Right lobe of liver (tissue), 6 donors: ENCODE measurements at places on chromosomes 4 and X.

DNA sequence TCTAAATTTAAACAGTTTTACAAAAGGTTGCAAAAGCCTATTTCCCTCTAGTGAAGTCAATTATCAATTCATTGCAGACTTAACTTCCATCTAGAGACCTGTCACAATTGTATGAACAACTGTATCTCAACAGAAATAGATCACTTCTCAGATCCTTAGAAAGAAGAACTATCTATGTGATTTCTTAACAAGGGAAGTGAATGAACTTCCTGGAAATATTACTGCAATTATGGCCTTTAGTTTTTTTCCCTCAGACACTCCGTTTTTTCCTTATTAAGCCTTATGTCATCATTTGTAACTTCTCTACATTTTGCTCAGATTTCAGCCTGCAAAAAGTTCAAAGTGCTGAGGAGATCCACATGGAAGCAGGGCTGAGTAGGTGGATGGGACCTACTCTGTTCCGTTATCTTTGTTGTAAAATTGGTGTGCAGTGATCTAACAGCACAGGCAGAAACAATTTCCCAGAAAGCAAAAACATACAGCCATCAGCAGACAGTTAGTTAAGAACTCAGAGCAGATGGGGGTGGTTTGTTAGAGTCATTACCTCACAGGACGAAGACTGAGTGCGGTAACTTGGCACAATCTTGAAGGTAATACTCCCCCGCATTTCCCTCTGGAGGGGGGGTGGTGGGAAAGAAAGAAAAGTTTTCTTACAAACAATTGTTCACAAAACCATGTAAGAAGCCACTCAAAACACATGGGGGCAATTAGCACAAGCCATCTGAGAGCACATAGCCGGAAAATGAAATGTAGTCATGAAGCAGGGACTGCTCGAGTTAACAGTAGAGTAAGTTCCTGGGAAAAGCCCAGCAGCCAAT lies 112.3 kb downstream of the NYX start:
- DNase-seq, result no peak

DNA sequence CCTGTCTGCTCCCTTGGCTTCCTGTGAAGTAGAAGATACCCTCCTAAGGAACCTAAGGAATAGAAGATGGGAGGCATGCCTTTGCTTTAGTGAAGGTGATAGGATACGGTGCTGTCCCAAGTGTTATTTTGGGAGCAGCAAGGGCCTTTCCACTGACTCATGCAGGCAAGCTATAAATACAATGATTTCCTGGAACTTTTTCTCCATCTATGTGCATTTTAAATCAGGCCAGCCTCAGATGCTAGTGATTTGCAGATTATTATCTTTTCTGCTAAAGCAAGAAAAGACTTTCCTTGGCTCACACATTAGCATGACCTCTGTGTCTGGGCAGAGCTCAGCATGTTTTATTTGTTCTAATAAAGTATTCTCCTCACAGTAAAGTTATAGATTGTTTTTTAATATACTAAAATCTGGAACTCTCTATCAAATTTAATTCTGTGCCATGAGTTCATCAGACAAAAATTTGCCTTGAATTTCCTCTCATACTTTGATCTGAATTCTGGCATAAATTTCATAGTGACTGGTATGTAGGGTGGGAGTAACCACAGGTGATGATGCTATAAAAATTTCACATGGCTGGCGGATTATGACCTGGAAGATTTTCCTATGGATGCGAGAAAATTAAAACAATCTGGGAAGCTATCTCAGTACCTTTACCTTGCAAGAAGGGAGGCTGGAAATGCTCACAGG lies 131.7 kb downstream of the REPS2 start:
- no peak for DNase-seq

DNA sequence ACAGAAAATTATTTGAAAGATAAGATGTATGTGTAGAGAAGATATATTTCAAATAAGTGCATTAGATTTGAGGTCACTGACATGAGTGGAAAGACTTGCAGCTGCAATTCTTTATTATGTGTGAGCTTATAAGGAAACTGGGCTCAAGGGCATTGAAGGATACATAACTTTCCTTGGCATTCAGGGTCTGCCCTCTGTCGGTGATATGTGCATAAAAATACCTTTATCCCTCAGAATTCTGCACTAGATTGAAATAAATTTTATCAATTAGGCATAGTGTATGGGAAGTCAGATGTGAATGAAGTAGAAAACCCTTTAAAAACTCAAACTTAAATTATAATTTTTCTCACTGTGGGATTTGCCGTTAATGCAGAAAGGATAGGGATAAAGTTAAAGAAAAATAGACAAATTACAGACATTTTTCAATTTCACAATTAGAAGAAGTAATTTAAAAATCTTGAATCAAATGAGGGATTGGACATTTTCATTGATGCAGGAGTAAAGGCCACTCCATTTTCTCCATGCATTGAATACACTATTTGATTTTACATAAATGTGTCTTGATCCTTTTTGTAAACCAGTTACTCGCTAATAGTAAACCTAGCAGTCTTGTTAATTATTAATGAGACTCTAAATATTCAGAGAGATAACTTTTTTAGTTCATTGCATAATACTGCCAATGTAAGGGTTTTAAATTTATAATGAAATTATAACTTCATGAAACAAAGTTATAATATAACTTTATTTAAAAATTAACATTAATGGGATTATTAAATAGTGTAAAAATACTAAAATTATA lies 21.0 kb upstream of the ETNPPL start:
- no peak for DNase-seq

GRCh38 chr4:100816436-100817045 lies 298.7 kb upstream of the EMCN start:
- no peak for DNase-seq

GRCh38 chrX:154374313-154375155 lies at the start of gene FLNA:
Gene FLNA (minus strand): TSS chrX:154374634. CDS start chrX:154371245, 3,389 bp downstream.
- DNase-seq, result peak; percentile 59

- DNase-seq, result no peak
Observed at GRCh38 chrX:11059933-11060332, 51.2 kb upstream of the HCCS start.

- DNase-seq, result no peak
Observed at GRCh38 chr4:4248885-4249203, 821 bp upstream of the TMEM128 start.

GRCh38 chr4:136803433-136803832 lies 728.9 kb downstream of the PCDH18 start:
- no peak for DNase-seq

- DNase-seq, result no peak
Observed at GRCh38 chr4:100968046-100968445, 379.3 kb downstream of the PPP3CA start.

DNA sequence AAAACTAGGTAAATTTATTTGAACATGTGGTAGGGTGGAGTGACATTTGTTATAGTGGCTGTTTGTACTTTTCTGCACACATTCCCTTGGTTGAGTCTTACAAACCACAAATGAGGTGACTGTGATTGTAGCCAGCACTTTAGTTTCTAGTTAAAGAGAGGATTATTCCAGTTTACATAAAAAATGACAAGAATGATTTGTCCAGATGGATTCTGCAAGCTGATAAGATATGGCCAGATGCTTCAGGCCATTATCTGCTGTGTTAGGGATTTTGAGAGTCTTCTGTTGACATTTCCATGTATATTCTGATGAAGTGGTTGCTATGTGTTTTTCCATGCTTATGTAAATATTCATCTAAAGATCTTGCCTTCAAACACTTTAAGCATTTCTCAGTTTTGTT lies 31.0 kb upstream of the PDE5A start:
- DNase-seq, result no peak

- DNase-seq, result no peak
Observed at GRCh38 chrX:102067966-102068723, 57.3 kb upstream of the TCEAL2 start.

GRCh38 chr4:27176400-27176799 lies 315.8 kb downstream of the STIM2 start:
- no peak for DNase-seq

DNA sequence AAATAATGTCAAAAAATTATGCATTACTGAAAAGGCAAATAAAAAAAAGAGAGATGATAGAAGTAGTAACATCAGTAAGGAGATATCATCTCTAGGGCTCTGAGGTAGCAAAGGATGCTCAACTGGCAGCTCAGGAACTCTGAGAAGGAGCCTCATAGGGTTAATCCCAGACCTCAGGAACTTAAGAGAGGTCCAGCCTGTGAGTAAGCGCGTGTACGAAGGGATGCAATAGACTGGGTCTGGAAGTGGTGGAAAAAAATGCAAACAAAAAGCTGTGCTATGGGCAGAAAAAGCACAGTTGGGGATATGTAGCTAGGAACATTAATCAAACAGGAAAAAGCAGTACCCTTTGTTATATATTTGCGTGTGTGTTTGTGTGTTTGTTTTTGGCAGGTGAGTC lies 282.0 kb downstream of the GALNTL6 start:
- DNase-seq, result no peak

- DNase-seq, result no peak
Observed at GRCh38 chr4:28444886-28445496, 1584.3 kb downstream of the STIM2 start.

DNA sequence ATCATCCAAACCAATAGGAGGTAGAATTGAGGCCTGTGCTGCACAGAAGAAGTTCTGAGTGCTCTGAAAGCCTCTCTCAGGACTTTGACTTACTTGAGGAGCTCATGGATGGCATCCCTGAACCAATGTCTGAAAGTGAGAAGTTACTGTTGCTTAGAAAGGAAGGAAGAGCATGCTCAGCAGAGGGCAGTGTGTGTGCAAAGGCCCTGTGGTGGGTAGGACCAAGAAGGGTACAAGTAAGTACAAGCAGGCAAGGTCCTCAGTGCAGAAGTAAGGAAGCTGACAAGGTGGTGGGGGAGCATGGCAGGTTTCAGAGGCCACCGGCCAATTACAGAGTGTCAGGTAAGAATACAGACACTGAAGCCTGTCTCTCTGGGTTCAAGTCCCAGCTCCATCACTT lies 31.4 kb upstream of the LGI2 start:
- DNase-seq, result no peak

- DNase-seq, result no peak
Observed at GRCh38 chrX:47143894-47144625, 442 bp downstream of the NDUFB11 start.

DNA sequence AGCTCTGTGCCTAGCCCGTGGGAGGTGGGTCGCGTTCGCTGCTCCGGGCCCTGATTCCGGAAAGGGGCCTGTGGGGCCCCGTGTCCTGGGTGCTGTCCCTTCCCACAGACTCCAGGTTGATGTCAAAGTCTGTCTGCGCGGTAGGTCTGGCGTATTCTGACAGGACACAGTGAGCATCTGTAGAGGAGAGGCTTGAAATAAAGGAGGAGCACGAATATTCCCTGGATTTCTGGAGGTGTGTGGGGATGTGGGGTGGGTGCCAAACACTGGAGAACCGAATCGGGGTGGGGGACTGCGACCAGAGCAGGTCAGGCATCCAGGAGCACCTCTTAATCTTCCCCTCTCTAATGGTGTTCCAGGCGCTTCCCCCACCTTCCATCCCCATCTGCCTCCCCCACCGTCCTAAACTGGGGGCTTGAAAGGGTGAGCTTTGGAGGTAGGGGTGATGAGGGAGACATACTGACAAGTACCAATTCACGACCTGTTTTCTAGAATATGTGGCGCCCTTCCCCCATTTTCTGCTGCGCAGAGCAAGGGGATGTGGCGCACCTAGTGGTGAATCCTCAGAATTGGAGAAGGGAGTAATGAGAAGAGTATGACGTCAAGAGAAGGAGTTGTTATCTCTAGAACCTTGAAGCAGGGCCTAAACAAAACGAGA lies 877 bp downstream of the GPRASP1 start:
- peak; percentile 42 for DNase-seq

DNA sequence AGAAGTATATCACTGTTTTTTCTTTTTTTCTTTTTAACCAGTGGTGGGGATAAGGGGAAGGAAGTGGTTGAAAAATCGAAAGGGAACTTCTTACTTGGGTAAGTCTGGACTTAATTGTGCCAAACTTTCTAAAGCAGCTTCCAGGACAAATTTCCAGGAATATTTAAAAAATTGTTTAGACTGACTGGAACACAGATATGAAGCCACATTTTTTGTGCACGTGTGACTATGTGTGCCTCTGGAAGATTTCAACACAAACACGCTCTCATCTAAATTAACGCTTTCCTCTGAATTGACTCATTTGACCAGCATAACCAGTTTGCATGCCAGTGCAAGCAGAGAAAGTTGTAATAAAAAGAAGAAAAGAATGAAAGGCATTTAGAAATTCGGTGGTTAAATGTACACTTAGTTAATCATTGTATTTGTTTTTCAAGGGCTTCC lies 18.8 kb upstream of the YTHDC1 start:
- DNase-seq, result no peak

DNA sequence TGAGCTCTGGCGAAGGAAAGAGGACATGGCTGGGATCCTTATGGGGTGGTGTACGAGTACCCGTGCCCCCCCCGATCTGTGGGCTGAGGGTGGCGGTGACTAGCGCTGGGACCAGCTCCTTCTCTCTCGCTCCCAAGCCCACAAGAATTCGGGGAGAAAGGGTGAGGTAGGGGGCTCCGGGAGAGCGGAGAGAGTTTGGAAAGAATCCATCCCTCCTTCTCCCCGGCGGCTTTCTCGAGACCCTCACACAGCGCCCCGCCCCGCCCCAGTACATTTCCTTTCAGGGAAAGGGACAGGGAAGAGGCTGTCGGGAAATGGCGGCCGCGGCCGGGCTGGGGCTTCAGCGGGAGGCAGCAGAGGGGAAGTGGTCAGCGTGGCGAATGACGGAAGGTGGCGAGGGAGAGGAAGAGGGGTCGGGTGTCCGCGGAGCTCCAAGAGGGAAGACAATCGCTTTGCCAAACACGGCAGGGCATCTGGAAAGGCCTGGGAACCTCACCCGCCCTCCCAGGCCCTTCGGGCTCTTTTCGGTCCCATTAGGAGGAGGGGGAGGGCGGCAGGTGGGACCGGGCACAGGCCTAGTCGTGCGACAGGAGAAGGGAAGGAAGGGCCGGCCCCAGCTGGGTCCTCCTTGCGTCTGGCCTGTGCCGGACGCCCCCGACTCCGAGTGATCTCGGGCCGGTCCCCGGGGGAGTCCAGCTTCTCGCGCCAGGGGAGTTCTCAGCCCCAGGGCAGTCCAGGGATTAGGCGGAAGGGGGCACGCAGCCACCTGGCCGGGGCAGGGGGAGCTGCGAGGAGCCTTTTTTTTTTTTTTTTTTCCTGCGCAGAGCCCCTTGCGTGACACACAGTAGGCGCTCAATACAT lies 10.2 kb downstream of the HNRNPH2 start:
- peak; percentile 75 for DNase-seq

DNA sequence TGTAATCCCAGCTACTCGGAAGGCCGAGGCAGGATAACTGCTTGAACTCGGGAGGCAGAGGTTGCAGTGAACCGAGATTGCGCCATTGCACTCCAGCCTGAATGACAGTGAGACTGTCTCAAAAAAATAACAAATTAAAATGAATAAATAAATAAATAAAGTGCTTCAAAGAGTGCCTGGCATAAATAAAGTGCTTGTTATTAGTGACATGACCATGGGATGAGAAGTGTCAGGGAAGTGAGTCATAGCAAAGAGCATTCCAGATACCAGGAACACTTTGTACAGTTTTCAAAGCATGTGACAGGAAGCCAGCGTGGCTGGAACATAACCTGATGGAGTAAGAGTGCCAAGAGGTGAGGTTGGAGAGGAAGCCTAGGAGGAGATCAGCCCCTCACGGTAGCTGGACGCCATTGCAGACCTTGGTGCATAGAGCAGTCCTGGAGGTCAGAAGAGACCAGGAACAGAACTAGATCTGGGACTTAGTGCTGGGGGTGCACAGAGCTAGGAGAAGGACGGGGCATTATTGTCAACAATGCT lies 6.0 kb upstream of the WDR13 start:
- DNase-seq, result no peak

GRCh38 chrX:136130931-136131833 lies 16.2 kb upstream of the FHL1 start:
- DNase-seq, result no peak
